Bone marrow (tissue), 2 donors: ENCODE measurements at places on chromosomes 7 and 10.

DNA sequence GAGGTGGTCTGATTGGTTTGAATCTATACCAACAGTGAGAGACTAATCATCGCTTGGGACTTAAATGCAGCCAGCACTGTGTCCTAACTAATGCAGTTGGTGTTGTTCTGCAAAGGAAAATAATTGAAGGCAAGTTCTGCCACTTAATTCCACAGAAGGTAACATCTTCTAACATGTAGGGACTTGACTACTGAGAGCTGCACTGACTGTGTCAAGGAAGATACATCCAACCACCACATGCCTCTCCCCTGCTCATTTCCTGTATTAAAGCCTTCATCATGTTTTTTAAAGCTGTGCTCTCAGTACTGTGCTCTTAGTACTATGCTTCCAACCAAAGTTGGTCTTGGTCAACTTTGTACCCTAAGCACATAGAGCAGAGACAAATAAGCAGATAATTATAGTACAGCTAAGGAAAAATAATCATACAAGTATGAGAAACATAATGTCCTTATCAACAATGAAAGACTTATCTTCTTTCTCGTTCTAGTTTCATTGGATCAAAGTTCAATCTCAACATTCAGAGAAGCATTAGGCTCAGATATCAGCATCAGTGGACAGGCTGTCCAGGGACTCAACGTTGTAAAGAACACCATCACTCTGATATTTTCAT, 2.8 kb upstream of the CYP3A4 start:
- no peak for DNase-seq

- DNase-seq = no peak
Measured at GRCh38 chr7:151999424-152000090, 25.9 kb upstream of the GALNT11 start.

- no peak for DNase-seq
Measured at GRCh38 chr10:44988957-44989585, 10.5 kb upstream of the DEPP1 start.

DNA sequence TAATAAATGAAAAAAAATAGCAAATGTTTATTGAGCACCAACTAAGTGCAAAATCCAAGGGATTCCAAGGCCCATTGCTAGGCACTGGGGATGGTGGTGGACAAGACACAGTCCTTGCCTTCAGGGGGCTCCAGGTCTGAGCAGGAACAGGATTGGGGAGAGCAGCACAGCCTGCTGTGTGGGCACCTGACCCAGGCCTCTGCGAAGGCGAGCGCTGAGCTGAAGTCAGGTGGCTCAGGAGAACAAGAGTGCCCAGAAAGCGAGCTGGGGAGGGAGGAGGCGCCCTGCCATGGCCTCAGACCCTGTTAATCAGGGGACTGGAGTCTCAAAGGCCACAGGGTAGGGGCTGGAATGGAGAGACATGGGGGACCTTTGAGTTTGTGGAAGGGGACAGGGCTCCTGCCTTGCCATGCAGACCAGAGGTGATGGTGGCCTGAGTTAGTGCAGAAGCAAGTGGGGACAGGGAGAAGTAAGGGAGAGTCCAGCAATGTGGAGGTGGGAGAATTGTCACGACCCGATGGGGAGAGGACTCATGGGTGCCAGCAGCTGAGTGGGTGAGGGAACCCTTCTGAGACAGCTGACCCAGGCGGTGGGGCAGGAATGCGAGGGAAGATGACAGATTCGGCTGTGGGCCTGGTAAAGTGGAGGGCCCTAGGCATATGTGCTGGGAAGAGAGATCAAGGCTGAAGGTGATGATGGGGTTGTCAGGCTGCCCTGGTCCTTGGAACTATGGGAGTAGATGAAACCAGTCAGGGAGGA, 4.1 kb upstream of the ORAI2 start:
- no peak for DNase-seq

- no peak for DNase-seq
Measured at GRCh38 chr7:149820622-149821190, 17.5 kb upstream of the ZNF862 start.

DNA sequence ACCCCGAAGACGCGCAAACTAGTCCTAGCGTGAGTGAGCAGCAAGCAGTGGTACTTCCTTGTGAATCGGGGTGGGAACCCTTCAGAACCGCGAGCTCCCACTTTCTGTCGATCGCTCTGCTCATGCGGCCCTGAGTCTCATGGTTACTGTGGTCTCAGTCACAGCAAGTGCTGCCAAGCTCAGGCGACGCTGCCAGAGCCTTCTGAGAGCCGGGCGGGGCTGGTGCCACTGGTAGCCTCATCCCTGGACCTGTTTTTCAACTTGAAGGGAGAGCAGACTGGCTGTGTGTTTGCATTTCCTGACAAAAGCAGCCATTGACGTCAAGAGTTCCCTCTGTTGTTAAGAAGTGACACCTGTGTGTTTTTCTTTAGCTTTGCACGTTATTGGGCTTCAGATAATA, 32.9 kb upstream of the BHLHA15 start:
- DNase-seq = no peak

DNA sequence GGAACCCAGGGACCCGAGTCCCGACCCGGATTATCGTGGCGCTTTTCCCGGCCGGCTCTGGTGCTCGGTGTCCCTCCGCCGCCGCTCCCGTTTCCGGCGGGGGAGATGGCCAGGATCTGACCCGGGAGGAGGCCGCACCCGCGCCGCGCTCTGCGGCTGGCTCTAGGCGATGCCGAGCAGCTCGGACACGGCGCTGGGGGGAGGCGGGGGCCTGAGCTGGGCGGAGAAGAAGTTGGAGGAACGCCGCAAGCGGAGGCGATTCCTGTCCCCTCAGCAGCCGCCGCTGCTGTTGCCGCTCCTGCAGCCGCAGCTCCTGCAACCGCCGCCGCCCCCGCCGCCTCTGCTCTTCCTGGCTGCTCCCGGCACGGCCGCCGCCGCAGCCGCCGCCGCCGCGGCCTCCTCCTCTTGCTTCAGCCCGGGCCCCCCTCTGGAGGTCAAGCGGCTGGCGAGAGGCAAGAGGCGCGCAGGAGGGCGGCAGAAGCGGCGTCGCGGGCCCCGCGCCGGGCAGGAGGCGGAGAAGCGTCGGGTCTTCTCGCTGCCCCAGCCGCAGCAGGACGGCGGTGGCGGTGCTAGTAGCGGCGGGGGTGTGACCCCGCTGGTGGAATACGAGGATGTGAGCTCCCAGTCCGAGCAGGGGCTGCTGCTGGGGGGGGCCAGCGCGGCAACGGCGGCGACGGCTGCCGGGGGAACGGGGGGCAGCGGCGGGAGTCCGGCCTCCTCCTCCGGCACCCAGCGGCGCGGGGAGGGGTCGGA, 593 bp downstream of the CDK13 start:
- DNase-seq = no peak

- DNase-seq = peak; percentile 95
Measured at GRCh38 chr7:142808461-142808801, 37.7 kb downstream of the PRSS2 start.

DNA sequence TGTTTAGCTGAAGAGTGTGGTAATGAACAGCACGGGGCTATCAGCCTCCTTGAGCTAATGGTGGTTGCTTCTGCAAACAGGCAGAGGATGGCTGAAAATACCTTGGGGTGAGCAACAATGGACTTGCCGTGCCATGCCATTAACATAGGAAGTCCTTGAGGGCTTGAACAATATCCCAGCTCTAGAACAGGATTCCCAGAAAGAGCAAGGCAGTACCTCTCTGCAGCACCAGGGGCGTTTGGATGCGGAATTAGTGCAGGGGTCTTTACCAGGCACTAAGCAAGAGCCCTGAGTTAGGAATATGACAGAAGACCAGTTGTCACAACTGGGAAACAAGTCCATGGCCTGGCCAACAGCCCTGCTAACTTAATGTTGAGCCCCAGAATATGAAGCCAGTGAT, 143.2 kb upstream of the COBL start:
- no peak for DNase-seq

DNA sequence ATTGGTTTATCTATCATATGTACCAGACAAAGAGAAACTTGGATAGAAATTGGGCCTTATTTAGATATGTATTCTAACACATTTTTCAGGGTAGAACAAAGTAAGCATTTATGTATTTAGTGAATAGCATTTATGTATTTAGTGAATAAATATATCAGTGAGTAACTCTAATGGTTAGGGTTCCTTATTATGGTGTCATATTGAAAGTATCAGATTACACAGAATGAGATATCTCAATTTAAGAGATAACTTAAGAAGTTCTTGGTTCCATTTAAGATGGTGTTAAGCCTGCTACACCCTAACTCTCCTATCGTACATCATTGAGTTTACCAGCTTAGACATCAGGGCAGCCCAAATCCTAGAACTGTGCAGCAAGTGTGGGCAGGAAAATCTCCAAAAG, 35.9 kb upstream of the DMTF1 start:
- DNase-seq = no peak

- no peak for DNase-seq
Measured at GRCh38 chr10:102312683-102313082, 67.4 kb downstream of the GBF1 start.

DNA sequence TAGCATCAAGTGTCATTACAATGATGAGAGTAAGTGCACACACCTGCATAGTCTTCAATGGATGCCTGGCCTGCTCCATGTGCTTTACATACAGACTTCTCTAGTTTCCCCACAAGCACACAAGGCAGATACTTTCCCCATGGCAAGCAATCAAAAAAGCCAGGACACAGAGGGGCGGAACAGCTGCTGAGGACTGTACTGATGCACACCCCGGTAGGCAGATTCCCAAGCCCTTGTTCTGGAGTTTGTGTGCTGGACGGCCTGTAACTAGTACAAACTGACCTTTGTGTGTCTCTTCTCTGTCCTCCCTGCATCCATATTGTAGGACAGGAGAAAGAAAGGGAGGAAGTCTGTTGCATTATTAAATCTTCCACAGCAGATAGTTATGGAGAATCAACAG, 25.8 kb downstream of the UBE2D4 start:
- DNase-seq = no peak

GRCh38 chr10:29343607-29344038, 54.8 kb downstream of the LYZL1 start:
- DNase-seq = no peak

GRCh38 chr7:7817748-7818147, 99.3 kb upstream of the RPA3 start:
- no peak for DNase-seq

GRCh38 chr7:129076886-129077285, 22.0 kb upstream of the TNPO3 start:
- no peak for DNase-seq

DNA sequence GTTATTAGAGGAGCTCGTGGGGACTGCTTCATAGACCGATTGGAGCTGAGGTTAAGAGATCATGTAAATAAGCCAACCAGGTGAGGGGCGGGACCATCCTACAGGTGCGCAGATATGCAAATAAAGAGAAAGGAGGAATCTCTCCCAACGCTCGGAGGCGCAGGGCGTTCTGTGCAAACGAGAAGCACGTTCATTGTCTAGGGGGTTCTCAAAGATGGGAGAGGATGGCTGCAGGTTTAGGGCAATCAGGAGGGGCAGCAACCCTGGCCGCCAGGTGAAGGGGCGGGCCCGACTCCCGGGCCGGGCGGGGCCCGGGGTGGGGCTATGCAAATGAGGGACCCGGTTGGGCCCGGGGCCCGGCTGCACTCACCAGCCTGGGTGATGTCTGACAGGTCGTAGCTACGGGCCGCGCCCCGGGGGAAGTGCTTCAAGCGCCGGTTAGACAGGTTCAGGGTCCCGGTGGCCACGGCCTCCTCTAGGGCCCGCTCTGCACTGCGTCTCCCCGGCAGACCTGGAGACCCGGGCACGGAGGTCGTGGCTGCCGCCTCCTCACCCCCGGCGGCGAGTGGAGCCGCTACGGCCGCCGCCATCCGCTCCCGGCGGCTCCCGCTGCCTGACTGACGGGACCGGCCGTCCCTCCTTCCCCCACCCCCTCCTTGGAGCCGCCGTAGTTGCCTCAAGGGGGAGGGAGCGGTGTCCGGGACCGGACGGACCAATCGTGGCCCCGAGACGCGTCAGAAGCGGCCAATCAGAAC, at the start of gene LRCH4:
Gene LRCH4 (minus strand): TSS at position 619 of the 755 bp plus-strand sequence. CDS start 29 bp downstream, at position 590.
- DNase-seq = peak; percentile 82

GRCh38 chr10:42753126-42753506, 29.5 kb upstream of the BMS1 start:
- DNase-seq = peak; percentile 32

DNA sequence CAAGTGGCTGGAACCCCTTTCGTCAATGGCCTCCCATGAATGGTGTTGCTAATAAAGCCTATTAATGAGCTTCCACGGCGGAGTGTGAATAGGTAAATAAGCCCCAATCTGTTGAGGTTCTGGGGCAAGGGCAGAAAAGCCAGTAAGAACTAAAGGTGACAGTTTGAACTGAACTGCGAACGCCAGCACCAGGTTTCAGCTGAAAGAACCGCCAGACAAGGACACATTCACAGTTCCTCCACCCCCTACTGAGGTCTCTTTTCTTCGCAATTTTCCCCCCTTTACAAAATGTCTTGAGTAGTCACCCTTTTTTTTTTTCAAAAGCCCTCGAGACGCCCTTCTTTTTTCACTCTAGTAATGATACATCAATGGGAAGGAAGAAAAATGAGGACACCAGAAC, 2.4 kb upstream of the FGFR2 start:
- no peak for DNase-seq

DNA sequence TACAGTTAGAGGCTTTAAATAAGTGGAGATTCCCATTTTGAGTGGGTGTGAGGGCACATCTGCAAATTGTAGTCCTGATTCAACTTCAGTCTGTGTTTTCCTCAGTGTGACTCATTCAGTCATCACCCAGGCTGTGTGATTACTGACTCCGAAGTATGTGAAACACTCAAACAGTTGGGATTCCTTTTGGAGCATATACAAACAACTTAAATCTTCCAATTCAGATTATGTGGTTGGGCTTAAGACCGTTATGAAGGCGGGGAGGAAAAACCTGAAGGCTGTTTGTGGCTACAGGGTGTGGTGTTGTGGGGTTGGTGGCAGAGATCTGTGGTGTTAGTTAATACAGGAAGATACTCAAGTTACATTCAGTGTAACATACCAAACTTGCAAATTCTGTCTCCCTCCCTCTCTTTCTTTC, 259.7 kb upstream of the FERD3L start:
- no peak for DNase-seq
